ENCODE measurements at places on chromosomes 1 and 21.
A peak's percentile ranks its signal among the peaks of the same experiment; 100 is the strongest.

GRCh38 chr1:160045653-160046052 is 13.9 kb upstream of the PIGM start:
- DNase-seq, result no peak

DNA sequence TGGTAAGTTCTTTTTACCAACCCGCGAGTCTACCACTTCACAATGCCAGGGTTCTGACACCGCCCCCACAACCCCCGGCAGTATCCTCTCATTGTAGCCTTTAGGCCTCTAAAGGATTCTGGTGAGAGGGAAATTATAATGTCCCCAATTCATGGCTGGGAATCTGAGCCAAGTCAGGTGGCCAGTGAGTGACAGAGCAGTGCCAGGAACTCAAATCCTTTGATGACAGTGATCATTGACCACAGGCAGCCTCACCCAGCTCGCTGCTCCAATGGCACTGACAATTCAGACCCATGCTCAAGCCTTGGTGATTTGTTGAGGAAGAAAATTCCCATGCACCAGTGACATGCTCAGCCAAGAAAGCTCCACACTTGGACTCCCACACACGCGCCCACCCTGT is 63.4 kb upstream of the CSF1 start:
- DNase-seq, result no peak

DNA sequence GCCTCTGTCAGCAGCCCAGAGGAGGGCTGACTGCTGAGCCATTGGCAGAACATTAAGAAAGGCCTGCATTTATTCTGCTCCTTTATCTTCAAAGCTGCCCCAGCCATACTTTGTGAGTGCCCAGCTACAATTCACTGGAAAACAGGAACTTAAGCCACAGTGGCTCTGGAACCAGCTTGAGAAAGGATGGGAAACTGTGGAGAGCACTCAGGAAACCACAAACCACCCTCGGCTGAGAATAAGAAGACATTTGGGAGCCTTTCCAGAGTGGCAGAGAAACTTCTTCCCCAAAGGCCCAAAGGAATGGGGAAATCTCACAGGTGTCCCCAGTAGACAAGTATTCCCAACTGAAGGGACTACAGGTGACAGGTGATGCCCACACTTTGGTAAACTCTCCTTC is 1.8 kb downstream of the LAMB3 start:
- DNase-seq, result peak; percentile 86

DNA sequence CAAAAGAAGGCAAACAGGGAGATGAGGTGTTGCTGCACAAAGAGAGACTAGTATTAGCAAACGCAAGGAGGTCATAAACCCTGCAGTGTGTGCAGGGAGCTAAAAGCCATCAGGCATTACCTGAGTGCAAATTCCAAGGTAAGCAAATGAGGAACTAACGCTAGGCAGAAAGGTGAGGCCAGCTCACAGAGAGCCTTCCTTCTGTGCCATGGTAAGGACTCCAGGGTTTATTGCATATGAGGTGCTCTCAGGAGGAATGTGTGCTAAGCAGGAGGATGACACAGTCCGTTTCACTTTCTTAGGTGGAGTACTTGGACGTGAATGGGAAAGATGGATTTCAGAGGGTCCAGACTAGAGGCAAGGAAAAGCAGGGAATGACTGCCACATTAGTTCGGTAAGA is 44.6 kb upstream of the MYBPHL start:
- DNase-seq, result no peak

DNA sequence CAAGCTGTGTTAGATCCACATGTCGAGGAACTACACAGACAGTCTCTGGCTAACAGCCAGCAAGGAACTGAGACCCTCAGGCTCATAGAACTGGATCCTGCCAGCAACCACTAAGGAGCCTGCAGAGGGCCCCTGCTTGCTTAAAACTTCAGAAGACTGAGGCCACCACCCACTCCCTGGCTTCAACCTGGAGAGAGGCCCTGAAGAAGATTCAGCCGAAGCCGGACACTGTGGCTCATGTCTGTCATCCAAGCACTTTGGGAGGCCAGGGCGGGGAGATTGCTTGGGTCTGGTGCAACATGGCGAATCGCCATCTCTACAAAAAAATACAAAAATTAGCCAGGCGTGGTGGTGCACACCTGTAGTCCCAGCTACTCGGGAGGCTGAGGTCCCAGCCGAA is 92.6 kb upstream of the TMPRSS2 start:
- DNase-seq, result no peak

GRCh38 chr1:22619252-22619651 is 17.2 kb upstream of the C1QA start:
- peak; percentile 19 for DNase-seq

DNA sequence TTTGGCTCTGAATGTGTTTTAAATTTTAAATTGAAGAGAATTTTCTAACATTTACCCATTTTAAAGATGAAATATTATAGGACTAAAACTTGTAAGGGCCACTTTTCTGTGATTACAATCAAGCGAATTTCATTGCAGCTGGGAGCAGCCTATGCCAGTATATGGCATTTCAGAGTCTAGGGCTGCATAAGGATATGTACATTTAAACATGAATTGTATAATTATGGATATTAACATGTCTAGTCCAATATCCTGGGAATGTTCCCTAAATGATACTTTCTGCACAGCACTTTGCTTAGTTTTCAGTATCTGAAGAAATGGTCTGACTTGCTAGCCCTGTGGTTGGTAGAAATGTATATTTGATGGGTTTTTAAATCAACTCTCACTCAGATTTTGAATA is 8.4 kb downstream of the KCNJ15 start:
- no peak for DNase-seq

DNA sequence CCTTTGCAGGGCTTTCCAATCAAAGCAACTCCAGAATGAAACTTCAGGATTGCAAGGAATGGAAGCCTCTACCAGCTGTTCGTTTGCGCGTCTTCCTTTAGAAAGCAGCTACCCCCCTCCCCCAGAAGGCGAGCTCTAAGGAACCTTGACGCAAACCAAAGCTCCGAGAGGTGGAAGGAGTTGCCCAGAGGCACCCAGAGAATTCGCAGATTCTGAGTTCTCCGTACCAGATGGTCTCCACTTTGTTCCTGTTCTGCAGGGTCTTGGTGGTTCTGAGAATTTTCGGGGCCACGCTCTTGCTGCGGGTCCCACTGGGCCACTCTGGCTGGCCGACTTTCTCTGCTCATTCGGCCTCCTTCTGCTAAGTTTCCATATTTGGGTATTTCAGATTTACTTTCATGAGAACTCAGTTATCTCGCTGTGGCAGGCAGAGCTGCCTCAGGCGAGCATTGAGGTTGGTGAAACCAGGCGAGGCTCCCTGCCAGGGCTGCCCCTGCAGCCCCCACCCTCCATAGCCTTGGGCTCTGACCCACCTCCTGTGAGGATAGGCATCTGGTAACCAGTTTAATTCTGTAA is 801 bp downstream of the TRAF5 start:
- DNase-seq, result peak; percentile 43

GRCh38 chr1:205301842-205302588 is 19.5 kb downstream of the NUAK2 start:
- DNase-seq, result no peak

DNA sequence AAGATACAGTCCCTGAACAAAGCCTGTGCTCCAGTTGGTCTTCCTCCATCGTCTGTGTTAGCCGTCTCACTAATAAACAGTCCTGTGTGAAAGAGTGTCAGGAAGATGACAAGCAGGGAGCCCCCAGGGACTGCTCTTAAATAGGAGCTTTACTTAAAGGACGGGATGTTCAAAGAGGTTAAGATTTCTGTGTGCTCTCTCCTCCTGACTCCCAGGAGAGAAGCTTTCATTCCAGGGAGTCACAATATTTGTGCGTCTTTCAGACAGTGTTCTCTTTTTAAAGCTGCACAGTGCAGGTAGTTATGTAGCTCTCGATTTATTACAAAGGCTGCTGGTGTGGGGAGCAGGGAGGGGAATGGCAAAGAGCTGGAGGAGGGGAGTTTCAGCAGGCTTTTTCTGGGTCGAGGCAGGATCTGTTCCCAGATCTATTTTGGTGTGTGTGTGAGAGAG is 43.5 kb downstream of the STYXL2 start:
- DNase-seq, result no peak

- no peak for DNase-seq
Observed at GRCh38 chr1:13790290-13791030, 90.5 kb downstream of the PRDM2 start.

DNA sequence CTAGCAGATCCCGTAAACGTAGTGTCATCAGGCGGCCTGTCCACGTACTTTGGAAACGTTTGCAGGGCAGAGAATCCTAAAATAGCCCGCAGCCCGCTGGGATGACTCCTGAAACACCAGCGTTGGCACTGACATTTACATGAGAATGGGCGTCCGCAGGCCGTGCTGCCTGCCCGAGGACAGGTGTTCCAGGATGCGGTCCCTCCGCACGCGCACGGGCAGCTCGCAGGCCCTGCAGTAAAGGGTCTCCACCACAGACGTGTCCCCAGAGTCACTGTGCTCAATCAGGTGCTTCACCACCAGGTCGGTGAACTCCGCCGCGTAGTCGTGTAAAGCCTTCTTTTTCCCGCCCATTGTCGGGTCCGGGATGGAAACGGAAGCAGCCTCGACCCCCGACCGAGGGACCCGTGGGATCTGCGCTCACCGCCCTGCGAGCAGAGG is 5.8 kb upstream of the CCDC27 start:
- no peak for DNase-seq

DNA sequence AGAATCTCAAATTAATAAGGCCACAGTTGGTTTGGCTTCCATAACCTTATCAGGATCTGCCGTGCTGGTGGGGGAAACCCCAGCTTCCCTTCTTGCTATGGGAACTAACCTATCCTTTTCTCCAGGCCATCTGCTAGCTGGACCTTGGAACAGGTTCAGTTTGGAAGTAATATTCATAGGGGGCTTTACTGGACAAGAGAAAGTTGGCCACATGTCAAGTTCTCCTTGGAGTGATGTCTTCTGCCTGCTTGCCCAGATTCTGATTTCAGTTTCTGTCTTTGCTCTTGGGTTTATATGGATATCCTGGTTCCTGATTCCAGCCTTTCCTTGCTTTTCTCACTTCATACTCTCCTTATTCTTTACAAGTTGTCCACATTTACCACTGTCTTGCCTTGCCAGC is 279.6 kb downstream of the ASTN1 start:
- no peak for DNase-seq

- peak; percentile 34 for DNase-seq
Observed at GRCh38 chr1:13826009-13826408, 126.0 kb downstream of the PRDM2 start.

GRCh38 chr1:50719126-50719525 is 240.9 kb downstream of the FAF1 start:
- no peak for DNase-seq

DNA sequence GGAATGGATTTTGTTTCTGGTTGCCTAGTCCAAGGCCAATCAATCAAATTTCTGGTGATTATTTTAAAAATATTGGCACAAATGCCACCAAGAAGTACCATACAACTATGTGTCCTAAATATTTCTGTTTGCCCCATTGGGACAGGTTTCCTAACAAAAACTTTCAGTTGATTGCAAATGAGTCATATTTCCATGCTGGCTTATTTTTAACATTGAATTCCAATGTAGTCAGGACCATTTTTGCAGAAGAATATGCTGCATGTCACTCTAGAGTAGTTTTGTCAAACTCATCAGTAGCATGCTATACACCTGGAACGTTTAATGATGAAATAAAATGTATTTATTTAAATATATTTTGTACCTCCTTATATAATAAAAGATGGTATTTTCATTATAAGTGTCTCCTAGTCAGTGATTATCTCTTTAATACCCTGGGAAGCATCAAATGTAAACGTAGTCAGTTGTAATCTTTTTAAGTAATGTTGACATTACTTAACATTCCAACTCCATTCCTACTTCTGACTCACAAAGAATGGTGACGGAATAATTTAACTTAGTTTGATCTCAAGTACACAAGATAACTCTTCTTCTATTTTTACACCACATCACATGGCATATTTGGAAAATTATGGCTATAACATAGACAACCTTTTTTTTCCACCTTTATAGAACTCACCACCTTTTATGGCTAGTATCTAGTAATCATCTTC is 39.0 kb upstream of the USH2A start:
- DNase-seq, result no peak

DNA sequence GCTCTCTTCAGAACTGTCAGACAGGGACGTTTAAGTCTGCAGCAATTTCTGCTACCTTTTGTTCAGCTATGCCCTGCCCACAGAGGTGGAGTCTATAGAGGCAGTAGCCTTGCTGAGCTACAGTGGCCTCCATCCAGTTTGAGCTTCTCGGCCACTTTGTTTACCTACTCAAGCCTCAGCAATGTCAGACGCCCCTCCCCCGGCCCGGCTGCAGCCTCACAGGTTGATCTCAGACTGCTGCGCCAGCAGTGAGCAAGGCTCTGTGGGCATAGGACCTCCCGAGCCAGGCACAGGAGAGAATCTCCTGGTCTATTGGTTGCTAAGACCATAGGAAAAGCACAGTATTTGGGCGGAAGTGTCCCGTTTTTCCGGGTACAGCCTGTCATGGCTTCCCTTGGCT is 89.9 kb upstream of the PDC start:
- no peak for DNase-seq

DNA sequence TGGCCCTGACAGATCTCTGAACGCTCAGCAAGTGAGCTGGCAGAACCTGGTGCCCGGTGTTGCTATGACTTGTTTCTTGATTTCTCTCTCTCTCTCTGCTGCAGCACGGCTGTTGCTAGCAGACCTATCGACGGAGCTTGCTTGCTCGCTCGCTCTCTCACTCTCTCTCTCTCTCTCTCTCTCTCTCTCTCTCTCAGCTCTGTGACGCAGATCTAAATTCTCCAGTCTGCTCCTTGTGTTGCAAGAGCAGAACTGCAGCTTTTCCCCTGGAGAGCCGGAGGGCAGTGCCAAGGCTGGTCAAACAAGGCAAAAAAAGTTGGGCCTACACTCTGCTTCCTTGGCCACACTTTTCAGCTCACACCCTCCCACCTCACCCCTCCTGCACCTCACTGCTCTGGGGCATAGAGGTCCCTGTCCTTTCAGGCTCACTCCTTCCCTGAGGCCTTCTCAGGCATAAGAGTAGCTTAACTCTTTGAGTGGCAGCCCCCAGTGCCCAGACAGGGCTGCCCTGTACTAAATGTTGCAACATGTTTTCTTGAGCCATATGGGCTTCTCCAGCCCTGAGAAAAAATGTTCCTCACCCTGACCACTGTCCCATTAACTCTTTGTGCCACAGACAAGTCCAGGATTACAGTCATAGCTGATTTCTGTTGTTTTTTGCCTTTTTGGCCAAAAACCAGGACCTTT is 72.2 kb downstream of the CD46 start:
- peak; percentile 92 for DNase-seq

GRCh38 chr1:222618880-222619596 is 1.1 kb downstream of the MIA3 start:
- DNase-seq, result peak; percentile 22

GRCh38 chr1:187078321-187078720 is 249.6 kb downstream of the PLA2G4A start:
- DNase-seq, result no peak

All from suppressor macrophage treated with lipopolysaccharide for 4 hours (primary cell).